ENCODE measurements at places on chromosomes 1 and 21.

DNA sequence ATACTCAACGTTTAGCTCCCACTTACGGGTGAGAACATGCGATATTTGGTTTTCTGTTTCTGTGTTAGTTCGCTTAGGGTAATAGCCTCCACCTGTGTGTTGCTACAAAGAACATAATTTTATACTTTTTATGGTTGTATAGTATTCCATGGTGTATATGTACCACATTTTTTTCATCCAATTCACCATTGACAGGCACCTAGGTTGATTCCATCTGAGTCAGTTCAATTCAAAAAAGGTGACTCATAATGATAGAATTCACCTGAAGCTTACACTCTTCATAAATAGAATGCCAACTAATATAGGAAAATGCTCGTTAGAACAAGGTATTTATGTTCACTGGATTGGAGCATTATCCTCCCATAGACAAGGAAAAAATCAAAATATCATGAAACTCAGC, 38.5 kb downstream of the RGS4 start:
- no peak for DNase-seq

DNA sequence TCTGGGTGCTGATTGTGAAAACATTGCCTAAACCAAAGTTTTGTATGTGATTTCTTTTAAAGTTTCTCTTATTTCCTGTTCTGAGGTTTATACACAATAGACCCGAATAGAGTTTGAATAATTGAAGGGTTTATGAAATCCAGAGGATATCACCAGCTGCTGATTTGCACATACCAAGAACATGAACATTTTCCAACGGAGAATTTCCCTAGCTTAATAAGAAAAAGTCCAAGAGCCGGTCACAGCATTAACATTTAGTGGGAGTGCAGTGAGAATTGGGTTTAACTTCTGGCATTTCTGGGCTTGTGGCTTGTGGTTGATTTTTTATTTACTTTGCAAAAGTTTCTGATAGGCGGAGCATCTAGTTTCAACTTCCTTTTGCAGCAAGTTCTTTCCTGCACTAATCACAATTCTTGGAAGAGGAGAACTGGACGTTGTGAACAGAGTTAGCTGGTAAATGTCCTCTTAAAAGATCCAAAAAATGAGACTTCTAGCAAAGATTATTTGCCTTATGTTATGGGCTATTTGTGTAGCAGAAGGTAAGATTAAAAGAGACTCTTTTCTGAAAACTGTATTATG, at the start of gene CFH:
TSS of gene CFH (plus strand) at position 407 of the 579 bp plus-strand sequence. CDS start at position 482, 75 bp downstream.
- DNase-seq, result no peak

GRCh38 chr1:3609016-3609768, 2.1 kb downstream of the MEGF6 start:
- no peak for DNase-seq

DNA sequence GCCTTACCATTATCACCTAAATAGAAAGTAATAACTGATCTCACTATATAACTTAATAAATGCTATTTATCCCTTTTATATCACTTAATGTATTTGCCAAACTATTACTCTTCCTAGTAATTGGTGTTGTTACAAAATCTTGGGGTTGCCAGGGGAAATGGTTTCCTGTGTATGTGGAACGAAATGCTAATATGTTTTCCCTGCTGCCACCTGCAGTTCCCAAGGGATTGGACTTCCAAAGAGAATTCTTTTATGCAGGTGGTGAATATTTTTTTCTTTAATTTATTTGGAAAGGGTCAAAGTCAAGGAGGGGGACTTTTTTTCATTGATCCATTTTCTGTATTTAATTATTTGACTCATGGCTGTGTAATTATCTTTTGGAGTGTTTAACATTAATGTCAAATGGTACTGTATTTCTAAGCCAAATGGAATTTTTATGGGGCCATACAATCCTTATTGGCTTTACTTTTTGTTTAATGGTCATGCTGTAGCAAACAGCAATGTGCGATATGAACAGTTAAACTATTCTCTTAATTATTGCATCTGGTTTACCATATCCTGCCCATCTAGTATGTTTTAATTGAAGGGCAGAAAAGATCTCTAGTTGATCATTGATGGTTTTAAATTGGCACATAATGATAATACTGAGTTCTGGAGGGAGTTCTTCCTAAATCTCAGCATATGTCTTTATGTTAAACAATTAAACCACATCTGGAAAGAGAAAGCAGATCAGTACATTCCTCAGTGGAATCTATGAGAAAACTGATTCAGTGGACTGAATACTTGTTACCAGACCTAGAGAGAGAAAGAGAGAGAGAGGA, 486.3 kb downstream of the TTLL7 start:
- no peak for DNase-seq

GRCh38 chr1:54240741-54241335, 40.9 kb downstream of the MRPL37 start:
- DNase-seq, result no peak

GRCh38 chr1:56634981-56635380, 10.1 kb upstream of the PRKAA2 start:
- no peak for DNase-seq

DNA sequence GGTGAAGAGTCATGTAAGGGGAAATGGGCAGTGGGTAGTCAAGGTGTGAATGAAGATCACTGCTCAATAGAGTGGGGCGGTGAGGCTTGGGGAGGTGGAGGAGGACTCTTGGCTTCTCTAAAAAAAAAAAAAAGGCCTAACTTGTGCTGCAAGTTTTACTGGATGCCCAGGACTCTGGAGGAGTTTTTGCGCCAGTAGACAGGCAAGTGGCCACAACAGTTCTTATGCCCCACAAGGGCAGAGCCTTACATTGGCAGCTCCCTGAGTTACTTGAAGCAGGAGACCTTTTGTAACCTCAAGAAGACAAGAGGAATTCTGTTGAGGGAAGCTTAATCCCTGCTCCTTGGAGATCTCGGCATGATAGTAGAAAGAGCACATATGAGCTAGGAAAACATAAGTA, 54.9 kb upstream of the PPP2R5A start:
- no peak for DNase-seq

DNA sequence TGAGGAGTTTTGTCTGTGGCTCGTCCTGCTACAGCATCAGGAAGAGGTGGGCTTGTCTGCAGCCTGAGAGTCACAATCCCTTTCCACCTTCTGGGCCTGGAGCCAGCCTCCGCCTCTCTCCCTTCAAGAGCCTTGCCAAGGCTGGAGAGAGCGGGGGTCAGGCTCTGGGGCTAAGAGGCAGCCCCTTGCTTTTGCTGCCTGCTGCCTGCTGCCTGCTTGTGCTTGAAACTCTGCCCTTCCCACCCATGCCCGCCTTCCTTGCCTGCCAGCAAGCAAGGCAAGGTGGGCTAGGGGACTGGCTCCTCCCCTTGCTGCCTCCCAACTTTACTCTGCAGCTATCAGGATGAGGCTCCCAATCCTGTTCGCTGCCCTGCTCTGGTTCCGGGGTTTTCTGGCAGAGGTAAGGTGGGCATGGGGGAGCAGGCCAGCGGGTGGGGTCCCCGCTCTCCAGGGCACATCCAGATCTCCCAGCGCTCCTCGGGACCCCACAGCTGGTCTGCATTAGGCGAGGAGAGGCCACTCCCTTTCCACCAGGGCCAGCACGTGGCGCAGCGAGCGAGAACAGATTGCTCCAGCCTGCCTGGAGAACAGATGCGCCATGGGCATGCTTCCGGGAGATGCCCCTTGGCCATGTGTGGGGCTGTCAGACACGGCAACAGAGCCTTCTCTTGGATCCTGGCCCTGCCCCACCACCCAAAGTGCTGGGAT, 7.5 kb upstream of the PTPN7 start:
- DNase-seq, result no peak

- DNase-seq, result no peak
Observed at GRCh38 chr1:46539972-46540371, 11.5 kb downstream of the KNCN start.

DNA sequence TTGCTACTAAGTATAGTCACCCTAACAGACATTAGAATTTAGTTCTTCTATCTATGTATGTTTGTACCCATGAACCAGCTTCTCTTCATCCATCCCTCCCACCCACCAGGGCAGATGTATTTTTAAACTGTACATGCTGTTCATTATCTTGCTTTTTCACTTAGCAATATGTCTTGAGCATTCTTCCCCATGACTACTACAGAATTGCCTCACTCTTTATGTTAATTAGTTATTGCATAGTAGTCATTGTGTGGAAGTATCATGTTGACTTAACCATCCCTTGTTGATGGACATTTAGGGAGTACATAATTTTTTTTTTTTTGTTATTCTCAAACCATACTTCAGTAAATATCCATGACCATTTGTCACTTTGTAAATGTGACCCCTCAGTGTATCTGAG, 9.9 kb downstream of the HUNK start:
- DNase-seq, result no peak

DNA sequence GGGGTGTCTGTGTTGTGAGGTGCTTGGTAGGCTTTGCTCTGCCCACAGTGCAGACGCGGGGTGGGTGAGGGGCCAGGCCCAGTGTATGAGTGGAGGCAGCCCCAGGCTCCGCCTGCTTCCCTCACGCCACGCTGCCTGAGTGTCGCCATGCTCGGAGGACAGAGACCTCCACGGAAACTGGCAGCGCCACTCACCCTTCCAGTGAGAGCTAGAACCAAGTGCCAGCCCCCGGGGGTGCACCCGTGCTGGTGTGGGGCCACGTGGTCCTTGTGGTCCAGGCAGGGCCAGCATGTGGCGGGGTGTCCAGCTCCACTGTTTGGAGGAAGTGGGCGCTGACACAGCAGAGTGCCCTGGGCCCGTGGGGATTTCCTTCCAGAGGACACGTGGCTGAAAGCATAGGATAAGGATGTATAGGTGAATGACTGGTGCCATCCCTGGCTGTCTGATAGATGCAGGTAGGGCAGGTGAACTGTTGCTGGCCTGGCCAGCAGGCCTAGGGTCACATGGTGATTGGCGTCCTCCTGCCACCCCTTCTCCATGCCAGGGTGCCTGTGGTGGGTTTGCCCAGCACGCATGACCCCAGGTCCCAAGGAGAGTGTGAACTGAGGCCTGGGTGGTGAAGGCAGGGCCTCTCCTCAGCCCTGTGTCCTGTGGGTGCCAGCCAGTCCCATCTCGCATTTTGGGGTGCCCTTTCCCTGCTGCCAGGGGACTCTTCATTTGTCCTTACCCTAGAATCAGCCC, 3.8 kb downstream of the LRRC3 start:
- DNase-seq, result no peak

DNA sequence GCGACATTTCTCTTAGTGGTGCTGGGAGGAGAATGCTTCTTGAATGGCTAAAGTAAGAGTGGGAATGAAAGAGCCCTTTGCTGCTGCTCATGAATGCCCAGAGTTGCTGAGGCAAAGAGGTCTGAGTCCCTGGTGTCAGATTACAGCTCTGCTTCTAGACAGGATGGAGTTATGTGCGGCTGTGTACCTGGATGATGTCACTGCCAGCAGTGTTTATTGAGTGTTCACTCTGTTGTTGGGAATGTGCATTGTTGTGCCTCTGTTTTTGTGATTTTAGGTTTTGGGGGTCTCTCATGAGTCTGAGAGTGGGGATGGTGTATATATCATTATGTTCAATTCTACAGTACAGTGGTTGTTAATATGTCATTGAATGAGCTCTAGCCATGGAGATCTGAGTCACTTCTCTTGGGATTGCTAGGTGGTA, 2.7 kb downstream of the CDC14A start:
- DNase-seq, result no peak

DNA sequence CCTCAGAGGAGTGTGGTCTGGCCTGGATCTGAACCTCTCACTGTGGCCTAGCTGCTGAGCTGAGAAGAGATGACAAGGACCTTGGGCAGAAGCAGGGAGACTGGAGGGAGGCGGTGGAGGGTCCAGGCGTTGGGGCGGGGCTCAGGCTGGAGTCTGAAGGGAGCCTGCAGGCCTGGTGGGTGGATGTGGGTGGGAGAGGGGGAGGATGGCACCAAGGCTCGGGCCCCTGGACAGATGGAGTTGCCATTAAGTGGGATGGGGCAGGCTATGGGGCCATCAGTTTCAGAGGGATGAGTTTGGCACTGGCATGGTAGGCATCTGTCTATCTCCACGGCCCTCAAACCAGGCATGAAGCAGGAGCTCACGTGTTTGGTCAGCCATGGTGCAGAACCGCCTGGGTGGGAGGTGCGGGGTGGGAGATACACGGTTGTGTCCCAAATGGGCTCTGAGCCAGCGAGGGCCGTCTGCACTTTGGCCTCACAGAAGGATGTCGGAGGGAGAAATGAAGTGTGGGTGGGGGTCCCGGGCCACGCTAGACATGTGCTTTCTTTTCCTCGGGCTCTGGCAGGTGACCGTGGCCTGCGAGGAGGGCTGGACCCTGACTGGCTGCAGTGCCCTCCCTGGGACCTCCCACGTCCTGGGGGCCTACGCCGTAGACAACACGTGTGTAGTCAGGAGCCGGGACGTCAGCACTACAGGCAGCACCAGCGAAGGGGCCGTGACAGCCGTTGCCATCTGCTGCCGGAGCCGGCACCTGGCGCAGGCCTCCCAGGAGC, 23.6 kb downstream of the PCSK9 start:
- no peak for DNase-seq

DNA sequence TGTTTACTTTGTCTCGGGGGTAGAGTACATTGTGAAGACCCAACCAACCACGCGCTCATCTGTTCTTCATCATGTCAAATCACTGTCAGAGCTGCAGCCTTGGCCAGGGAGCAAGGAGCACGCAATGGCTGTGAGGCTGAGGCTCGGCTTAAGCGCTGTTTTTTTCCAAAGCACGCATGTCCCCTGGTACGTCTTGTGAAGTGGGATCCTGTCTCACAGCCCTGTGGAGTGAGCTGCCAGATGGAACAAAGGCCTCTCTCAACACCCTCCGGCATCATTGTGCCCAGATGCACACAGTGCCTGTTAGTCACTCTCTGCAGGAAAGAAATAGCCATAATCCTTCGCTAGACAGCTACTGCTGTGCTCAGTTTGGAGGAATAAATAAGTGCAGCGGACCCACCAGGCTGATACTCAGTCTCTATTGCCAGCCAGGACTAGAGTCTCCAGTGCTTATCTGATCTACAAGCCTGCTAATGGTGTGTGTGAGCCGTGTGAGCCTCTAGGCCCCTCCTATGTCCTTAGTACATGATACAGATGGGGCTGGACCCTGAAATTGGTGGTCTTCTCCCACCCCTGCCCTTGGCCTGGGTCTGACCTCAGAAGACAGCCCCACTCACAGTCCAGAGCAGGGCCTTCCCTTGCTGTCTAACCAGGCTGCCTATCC, 91.3 kb upstream of the COA6 start:
- DNase-seq, result no peak

GRCh38 chr1:86972262-86972661, 57.8 kb downstream of the HS2ST1 start:
- DNase-seq, result no peak

DNA sequence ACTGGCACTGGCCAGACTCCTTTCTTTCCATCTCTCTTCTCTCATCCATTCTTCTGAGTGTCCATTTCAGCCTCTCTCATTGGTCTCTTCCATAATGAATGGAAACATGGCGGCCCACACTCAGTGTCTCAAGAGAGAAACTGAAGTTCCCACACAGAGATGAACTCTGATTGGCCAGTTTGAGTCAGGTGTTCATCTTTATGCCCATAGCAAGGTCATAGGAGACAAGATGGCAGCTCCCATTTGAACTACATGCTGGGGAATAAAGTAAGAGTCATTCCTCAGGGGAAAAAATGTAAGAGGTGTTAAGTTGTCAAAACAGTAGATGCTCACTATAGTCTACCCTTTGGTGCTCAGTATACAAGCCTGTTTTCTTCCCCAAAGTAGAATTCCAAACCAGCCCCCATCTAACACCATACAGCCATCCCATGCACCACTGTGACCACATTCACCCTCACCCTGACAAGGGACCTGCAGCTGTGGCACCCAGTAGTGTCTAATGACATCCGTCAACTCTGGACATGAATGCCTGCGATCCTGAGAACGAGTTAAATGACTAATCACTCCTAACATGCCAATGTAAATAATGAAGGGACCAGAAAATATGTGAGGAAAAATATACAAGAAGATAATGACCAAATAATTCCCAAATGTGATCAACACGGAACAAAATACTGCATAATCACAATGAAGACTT, 12.4 kb downstream of the CDA start:
- no peak for DNase-seq

- DNase-seq, result no peak
Observed at GRCh38 chr1:155184835-155185782, 11.5 kb downstream of the TRIM46 start.

All from cortex of kidney (tissue), 1 donor.